ENCODE measurements at places on chromosomes 16 and 17.

DNA sequence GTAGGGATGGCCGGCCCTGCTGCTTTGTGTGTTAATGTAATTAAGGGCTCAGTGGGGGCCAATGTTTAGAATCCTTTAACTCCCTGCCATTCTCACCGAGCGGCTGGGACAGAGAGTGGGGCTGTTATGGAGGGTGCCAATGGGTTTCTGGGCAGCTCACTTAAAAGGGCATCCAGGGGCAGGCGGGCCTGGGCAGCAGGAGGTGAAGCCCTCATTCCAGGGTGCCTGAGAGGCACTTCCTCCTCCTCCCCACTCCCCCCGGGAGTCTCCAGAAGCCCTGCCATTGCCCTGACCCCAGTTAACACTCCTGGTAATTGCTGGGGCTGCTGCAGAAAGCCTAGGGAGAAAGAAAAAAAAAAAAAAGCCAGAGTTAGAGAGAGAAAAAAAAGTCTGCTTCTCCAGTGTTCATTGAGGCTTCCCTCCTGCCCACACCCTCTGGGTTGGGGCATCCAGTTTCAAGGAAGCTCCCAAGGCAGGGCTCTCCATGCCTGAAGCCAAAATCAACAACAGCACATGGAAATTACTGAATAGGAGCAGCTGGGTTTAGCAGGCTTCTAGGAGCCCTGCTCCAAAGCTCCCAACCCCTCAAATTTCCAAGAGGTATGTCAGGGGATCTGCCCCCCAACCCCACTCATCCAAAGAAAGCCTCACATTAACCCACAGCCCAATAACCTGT lies 28.0 kb downstream of the CUEDC1 start:
- DNase-seq, result no peak

GRCh38 chr17:71710816-71711215 lies 410.0 kb upstream of the SOX9 start:
- DNase-seq, result no peak

GRCh38 chr17:73568934-73569333 lies 75.3 kb downstream of the SDK2 start:
- no peak for DNase-seq

DNA sequence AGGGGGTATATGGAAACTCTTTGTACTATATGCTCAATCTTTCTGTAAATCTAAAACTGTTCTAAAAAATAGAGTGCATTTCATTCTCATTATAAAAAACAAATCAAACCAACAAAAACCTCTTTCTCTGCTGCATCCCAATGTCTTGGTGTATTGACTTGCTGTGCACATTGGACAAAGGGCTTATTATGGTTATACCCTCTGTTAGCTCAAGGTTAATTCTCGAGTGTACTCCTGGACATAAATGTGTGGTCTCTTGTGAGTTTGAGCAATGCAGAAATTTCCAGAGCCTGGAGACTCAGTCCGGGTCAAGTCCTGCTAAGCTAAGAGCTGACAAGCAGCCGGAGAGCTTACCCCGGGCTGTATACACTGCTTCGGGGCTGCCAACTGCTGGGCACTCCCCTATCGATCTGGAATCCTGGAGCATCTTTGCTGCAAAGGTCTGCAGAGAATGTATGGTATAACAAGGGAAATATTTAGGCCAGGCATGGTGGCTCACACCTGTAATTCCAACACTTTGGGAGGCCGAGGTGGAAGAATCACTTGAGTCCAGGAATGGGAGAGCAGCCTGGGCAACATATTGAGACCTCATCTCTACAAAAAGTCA lies 66.2 kb upstream of the BRD7 start:
- DNase-seq, result no peak

GRCh38 chr16:30992931-30993816 lies 8.2 kb downstream of the HSD3B7 start:
- DNase-seq, result no peak

- DNase-seq, result no peak
Measured at GRCh38 chr17:73476890-73477350, 165.1 kb upstream of the CDC42EP4 start.

GRCh38 chr16:7013990-7014389 lies 318.7 kb upstream of the RBFOX1 start:
- DNase-seq, result no peak

DNA sequence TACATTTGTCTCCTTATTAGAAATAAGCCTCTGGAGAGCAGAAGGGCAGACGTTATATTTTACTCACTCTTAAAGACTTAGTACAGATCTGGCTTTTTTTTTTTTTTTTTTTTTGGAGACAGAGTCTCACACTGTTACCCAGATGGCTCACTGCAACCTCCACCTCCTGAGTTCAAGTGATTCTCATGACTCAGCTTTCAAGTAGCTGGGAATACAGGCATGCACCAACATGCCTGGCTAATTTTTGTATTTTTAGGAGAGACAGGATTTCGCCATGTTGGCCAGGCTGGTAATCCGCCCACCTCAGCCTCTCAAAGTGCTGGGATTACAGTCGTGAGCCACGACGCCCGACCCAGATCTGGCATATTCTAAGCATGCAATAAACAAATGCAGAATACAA lies 36.4 kb upstream of the TMEM97 start:
- no peak for DNase-seq
